ENCODE measurements at places on chromosomes 2 and 18.

DNA sequence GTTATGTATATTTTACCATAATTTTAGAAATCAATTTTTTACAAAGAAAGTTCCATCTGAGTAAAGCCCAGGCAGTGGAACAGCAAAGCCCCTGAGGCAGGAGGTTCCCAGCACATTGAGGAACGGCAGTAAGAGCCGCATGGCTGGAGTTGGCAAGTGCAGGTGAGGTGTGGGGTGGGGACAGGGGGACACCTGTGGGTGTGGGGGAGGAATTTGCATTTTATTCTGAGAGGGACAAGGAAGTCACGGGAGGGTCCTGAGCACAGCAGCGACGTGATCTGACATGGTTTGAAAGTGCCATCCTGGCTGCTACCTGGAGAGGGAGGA is 16.1 kb upstream of the ADI1 start:
- DNase-seq, result no peak

DNA sequence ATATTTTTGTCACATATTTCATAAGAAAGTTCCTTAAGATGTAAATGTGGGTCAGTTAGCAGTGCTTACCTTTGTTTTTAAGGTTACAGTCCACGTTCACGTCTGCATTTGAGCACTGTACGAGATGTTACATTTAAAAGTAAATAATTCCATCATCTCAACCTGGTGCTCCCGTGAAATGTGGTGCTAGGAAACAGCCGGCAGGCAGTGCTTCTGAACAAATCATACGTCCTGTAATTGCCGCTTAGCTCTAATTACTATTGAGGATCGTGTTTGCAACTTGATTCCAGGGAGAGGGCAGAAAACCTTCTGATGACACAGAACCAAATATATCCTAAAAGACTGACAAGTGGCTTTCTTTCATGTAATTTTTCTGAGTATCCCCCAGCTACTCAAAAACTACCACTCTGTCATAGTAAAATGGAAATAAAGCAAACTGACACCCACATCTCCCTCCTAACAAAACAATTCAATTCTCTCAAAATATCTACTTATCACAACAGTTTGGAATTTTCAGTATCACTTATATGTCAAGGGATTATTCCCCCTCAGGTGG is 297.8 kb upstream of the SESTD1 start:
- no peak for DNase-seq

- no peak for DNase-seq
Observed at GRCh38 chr2:66696374-66696773, 261.4 kb downstream of the MEIS1 start.

DNA sequence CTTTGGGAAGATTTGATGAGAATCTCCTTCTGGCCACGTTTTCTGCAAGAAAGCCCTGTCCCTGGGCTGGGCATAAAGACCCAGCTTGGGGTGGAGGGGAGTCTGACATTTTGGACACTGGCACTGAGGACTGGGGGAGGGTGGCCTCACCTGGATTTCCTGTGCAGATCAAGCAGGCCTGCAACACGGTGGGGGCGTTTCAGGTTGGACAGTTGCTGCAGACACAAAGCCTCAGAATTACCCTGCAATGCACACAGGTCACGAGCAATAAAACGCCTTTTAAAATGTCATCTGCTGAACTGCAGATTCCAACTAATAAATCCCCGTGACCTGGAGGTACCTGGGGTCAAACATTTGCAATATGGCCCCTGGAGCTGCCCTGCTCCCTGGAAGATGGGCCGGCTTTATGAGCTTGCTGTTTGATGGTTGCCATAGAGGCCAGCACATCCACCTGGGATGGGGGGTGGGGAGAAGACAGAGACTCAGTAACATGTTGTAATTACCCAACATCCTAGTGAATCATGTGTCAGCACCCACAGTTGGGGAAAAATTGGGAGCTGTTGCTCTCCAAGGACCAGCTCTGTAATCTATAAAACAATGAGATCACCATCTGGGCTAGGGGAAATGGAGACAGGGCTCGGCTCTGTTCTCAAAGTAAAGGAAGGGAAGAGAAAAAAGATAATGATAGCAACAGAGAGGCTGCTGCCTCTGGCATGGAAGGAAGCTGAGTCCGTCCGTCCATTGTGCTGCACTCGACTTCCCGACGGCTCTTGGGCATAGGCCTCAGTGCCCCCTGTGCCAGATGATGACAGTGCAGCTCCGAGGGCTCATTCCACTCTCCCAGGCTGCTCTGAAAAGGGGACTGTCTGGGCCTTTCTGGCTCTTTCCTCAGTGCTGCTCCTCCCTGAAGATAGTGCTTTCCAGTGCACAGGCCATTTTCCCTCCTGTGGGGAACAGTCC is 340.3 kb downstream of the CYRIA start:
- no peak for DNase-seq

- DNase-seq, result no peak
Observed at GRCh38 chr18:74286106-74286855, 5.5 kb downstream of the CYB5A start.

DNA sequence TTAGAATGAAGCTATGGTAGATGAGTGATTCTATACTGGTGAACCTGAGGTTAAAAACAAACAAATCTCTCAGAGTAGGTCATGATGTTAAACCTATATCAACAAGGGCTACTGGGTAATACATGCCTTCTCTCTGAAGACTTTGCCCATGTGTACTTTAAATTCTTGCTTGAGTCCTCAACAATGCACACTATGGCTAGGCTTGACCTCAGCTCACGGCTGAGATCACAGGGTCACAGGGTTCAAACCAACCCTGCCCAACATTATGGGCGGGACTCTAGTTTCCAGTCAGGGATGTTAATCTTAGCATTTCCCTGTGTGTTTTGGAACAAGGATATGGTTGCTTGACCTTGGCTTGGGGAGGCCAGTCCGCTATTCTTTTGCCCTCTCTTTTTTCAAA is 7.7 kb downstream of the CD28 start:
- no peak for DNase-seq

DNA sequence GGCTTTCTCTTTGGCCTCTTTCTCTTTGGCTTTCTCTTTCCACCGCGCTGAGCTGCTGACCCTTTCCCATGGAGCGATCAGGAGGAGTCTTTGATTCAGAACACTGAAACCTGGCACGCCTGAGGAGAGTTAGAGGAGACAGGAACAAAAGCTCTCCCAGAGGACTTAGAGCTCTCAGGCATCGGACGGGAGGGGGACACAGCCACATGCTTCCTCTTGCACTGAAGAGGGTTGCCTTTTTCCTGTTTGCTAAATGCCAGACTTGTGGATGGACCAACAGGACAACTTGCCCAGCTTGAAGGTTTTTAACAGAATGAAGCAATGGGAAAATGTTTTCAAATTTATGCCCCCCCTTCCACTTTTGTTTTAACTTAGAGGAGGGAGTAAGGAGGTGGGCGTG is 3.6 kb upstream of the PTPN18 start:
- DNase-seq, result no peak

GRCh38 chr2:114038710-114039109 is 148.8 kb downstream of the ACTR3 start:
- DNase-seq, result no peak

DNA sequence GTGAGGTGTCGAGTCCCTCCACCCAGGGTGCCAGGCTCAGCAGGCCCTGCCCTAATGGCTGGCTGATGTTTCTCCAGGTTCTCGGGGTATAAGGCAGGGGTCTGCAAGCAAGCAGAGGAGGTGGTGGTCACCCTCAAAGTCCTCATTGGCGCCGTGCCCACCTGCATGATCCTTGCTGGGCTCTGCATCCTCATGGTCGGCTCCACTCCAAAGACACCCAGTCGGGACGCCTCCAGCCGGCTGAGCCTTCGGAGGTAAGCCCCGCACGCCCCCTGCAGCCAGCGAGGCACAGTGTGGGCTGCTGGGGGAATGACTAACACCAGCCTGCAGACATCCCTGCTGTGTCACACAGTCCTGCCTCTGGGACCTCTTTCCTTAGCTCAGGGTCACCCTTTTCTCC is 14.1 kb downstream of the MFSD2B start:
- DNase-seq, result no peak

GRCh38 chr18:74898965-74899364 is 301.3 kb downstream of the ZNF407 start:
- no peak for DNase-seq

DNA sequence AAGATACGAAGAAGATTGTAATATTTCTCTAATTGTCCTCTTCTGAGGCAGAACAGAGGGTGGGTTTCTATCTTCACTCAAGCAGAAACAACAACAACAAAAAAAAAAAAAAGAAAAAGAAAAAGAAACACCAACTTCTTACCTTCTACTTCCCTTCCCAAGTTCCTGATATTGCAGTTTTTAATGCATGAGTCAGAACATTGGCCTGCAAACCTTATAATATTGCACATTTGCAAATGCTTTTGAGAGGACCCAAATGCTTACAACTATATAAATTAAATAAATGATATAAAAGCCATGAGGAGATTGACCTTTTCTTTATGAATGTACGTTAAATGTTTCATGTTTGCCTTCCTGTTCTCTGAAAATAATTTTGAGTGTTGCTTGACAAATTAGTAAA is 37.3 kb downstream of the PAX3 start:
- no peak for DNase-seq

- peak; percentile 68 for DNase-seq
Observed at GRCh38 chr2:11123856-11124759, 31.2 kb upstream of the SLC66A3 start.

DNA sequence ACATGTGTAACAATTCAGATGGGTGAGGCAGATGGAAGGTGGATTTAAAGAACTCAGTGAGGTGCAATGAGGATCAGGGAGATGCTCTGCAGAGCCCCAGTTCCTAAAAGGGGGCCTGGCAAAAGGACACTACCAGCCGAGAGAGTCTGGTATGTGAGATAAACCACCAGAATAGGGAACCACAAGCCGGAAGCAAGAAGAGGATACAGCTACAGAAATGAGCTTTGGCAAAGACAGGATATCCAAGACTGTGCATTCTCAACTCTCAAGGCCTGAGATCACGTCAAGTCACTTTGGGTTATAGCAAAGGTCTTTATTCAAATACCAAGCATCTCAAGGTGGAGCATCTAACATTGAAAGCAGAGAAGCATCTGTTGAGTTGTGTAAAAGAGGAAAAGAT is 293.5 kb downstream of the ARHGAP15 start:
- no peak for DNase-seq

- no peak for DNase-seq
Observed at GRCh38 chr2:177460973-177461585, 68.5 kb downstream of the AGPS start.

DNA sequence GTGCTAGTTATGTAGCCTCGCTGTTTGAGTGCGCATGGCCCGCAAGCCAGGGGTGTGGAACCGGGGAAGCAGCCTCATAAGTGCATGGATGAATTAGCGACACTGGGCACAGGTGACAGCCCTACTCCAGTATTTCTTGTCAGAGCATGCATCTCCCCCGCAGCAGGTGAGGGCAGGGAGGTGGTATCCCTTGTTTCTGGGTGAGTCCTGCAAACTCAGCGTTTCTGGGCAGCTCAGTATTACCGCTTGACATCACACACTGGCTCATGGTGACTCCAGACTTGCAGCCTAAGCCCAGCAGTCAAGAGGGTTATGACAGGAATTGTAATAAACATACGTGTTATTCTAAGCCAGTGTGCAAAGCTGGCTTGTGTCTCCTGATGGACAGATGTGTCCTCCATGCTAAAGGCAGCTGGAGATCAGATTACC is 2.5 kb downstream of the CABLES1 start:
- no peak for DNase-seq

DNA sequence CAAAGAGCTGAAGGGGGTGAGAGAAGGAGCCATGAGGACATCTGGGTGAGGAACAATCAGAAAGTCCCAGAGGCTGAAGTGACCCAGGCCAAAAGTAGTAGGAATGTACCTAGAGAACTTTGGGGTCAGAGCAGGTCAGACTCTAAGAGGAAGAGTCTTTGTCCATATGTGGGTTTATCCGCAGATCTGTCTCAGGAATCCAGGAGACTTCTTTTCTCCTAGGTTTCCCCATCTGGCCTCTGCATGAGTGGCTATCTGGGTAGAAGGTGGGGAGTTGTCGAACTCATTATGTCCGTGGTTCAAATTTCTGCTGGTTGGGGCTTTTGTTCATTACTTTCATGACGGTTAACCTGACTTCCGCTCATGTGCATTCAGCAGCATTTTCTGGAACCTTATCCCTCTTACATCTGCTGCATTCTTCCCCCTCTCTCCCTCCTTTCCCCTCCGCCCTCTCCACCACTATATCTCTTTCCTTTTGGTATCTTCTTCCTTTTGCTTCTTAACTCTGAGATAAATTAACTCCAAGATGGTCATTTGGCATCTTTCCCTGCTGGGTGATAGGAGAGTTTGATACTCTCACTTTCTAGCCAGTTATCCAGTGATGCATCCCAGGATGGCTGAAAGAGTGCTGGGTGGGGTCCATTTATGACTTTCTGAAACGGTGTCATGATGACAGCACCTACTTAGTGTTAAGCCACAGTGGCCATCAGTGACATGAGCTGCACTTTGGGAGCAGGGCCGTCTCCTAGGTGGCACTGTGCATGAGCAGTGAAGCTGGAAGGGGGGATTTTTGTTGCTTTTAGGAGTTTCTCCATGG is 2.1 kb downstream of the LIPG start:
- no peak for DNase-seq

DNA sequence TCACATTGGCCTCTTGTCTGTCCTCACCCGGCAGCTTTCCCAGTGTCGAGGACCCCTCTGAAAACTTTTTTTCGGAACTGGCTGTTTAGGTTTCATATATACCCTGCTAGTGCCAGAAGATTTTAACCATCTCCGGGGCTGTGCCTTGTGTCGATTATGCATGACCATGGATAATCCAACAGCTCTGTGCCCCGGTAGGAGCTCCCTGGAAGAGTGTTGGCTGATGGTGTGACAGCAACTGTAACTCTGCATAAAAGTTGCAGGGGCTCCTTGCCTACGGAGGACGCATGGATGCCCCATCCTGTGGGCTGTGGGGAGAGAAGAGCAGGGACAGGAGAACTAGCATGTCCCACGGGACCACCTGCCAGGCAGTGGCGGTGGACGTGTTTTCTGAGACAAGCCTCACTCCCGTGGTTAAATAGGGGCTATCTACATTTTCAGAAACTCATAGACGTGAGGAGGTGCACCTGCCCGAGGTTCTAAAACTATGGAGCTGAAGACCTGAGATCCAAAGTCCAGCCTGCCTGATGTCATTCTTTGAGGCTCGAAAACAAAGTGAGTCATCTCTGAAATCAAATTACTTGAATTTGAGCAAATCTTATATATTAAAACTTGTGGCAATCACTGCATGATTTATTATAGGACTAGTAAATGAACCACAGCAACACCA is 437.2 kb upstream of the HS6ST1 start:
- no peak for DNase-seq

DNA sequence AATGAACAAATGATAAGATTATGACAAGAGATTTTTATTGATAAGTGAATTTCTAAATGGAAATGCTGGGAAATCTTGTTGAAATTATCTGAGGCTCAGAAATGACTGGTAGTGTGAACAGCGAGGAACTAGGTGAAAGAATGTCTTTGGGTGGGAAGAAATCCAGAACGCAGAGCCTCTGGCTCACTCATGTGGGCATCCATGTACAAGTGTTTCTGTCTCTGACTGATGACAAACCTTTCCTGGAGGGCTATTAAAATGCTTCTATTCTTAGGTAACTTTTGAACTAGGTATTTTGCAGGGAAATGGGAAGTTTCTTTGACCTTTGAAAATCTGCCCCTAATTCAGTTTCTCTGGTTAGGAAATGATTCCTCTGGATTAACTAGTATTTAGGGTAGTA is 598.6 kb downstream of the SLC4A3 start:
- DNase-seq, result no peak
